ENCODE measurements at places on chromosomes 1 and 21.

DNA sequence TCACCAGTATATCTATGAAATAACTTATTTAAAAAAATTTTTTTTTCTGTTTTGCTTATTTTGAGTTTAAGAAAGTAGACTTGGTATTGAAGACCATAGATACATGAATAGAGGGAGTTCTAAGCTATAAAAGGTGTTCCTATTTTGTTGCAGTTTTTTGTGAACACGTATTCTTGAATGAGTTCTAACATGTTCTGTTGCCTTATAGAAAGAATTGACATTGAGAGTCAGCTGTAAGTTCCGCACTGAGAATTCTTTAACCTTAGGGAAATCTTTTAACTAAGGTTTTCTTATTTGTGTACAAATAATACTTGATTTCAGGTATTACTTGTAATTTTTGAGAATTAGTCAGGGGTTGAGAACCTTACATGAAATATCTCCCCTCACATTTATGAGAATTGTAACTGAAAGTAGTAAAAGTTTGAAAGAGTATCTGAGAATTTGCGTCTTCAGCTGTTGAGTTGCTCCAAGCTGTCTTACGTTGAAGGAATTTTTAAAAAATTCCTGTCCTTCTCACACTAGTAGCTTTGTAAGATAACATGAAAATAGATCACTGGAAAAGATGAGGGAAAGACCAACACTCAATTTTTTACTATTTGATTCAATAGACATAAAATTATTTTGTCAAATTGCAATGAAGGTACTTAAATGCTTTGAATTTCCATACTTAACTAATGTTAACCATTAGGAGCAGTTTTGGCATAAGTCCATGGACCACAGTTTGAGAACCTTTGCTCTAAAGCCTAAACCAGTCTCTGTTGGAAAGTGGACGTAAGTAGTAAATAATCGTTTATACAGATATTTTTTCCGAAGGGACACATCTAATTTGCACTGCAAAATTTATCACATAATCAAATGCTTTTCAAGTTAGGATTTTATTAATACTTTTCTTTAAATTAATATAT lies 3.8 kb downstream of the DR1 start:
- no peak for DNase-seq

DNA sequence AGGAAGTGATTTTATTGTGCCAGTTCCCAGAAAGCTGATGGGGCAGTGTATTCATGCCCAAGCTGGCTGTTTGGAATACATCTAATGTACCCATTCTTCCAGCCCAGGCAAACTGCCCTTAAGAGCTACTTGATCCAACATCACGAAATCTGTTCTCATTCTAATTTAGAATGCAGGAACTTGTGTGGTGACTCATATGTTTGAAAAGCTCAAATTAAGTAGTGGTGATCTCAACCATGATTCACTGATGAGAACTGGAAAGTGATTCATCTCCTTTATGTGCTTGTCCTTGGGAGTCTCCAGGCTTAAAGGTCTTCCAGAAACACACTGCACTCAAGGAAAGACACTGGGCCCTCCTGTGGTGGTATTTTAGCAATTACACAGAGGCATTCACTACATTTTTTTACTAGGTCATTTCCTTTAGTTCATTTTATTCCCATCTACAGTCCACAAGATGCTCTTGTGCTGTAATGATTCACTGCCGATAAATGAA lies 65.4 kb downstream of the RPE65 start:
- peak; percentile 98 for DNase-seq

- DNase-seq = no peak
Observed at GRCh38 chr1:118340928-118341910, 156.2 kb upstream of the SPAG17 start.

DNA sequence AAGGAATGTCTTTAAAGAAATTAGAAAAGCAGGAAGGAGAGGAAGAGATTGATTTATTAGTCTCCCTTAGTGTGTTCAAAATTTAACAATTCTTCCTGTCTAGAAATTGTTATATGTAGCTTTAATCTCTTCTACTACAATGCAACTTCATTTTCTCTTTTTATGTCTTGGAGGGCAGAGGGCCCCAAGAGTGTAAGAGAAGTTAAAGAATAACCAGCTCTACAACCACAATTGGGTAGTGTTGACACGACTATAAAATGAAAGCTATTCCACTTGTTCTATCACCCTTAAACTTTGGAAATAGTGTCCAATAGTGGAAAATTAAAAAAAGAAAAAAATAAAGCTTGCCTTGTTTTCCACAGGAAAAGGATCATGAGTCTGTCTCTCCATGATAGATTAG lies 82.6 kb upstream of the DPYD start:
- DNase-seq = no peak

- peak; percentile 54 for DNase-seq
Observed at GRCh38 chr21:28228636-28228995, 764.1 kb downstream of the LTN1 start.

DNA sequence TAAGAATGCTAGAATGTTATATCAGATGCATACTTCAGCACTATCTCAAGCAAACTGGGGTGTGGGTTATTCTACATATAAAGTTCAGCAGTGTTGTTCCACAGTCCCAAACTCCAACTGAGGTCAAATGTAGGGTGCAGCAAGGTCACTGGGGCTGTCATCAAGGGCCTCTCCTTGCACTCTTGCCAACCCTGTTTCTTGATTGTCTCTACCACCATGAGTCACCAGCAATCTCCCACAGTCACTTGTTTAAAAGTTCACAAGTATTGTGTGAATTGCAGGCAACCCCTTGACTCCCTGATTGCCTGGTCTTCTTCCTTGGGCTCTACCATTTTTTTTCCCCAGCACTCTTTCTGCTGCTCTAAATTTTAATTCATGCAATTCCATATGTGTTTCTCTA lies 10.6 kb downstream of the METTL18 start:
- no peak for DNase-seq

- peak; percentile 38 for DNase-seq
Observed at GRCh38 chr1:27074175-27074780, 61.6 kb upstream of the TENT5B start.

- peak; percentile 76 for DNase-seq
Observed at GRCh38 chr1:243550276-243550675, 294.4 kb downstream of the SDCCAG8 start.

DNA sequence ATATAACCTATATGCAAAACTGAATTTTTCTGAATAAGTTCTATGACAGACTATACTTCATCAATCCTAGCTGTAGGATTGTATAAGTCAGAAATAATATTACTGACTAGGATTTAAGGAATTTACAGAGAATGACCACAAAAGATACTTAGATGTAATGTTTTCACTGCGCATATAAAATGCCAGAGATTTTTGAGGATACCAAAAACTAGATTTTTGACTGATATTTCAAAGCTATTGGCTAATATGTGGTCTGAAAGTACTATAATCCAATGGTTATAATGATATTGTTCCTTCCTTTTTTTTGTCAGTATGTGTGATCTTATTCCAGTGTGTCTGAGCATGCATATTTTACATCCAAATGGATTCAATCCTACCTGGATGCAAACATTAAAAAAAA lies 17.0 kb upstream of the IFI44L start:
- no peak for DNase-seq

- no peak for DNase-seq
Observed at GRCh38 chr1:48107516-48107915, 110.3 kb upstream of the TRABD2B start.

DNA sequence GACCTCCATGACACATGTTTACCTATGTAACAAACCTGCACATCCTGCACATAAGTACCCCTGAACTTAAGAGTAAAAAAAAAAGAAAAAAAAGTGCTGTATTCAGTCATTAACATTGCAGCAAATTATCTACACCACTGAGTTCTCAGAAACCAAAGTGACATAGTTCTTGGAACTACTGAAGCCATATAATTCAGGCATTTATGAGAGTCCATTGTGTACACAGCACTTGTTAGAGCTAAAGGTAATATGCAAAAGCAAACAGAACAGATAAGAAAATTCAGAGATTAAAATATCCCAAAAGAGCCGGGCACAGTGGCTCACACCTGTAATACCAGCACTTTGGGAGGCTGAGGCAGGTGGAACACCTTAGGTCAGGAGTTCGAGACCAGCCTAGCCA lies 38.0 kb downstream of the F5 start:
- no peak for DNase-seq

DNA sequence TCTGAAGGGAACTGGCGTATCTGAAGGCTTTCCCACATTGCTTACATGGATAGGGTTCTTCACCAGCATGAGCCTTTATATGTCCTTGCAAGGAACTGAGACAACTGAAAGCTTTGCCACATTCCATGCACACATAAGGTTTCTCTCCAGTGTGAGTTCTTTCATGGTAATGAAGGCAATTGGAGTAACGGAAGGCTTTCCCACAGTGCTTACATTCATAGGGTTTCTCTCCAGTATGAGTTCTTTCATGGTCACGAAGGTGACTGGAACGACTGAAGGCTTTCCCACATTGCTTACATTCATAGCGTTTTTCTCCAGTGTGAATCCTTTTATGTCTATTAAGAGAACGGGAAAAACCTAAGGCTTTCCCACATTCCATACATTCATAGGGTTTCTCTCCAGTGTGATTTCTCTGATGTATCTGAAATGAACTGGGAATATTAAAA lies 15.0 kb downstream of the ZNF124 start:
- peak; percentile 4 for DNase-seq

DNA sequence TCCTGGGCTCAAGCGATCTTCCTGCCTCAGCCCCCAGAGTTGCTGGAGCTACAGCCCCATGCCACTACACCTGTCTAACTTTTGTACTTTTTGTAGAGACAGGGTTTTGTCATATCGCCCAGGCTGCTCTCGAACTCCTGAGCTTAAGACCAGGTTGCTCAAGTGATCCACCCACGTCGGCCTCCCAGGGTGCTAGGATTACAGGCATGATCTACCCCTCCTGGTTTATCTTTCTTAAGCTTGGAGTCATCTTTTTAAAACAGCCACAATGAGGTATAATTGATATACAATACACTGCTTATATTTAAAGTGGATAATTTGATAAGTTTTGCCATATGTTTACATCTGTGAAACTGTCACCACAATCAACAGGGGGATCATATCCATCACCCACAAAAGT lies 25.4 kb upstream of the WDR26 start:
- no peak for DNase-seq

DNA sequence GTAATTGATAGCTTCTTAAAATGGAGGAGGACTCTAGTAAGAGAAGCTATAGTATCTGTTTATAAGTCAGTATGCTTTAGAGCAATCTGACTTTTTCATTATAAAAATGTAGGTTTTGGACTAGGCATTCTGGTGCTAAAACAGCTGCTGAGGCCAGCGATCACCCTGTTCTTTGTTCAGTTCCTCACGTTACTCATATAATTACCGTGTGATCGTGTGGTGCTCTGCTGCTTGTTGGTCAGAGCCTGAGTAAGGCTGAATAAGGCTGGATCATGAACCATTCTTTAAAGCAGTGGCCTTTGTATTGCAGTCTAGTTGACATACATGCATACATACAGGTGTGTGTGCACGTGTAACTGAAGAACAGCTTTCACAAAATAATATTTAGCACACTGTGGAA lies 25.2 kb downstream of the CDC42 start:
- peak; percentile 39 for DNase-seq

All from foreskin melanocyte (primary cell).